ENCODE measurements at places on chromosomes 5 and 9.
A peak's percentile ranks its signal among the peaks of the same experiment; 100 is the strongest.

GRCh38 chr5:126745259-126745992 lies 31.5 kb upstream of the LMNB1 start:
- DNase-seq: no peak

GRCh38 chr5:155826611-155827507 lies 500.1 kb upstream of the SGCD start:
- DNase-seq: no peak

GRCh38 chr9:134656334-134657006 lies 14.9 kb downstream of the COL5A1 start:
- DNase-seq: no peak

- DNase-seq: no peak
Measured at GRCh38 chr9:99116003-99116411, 11.1 kb downstream of the TGFBR1 start.

DNA sequence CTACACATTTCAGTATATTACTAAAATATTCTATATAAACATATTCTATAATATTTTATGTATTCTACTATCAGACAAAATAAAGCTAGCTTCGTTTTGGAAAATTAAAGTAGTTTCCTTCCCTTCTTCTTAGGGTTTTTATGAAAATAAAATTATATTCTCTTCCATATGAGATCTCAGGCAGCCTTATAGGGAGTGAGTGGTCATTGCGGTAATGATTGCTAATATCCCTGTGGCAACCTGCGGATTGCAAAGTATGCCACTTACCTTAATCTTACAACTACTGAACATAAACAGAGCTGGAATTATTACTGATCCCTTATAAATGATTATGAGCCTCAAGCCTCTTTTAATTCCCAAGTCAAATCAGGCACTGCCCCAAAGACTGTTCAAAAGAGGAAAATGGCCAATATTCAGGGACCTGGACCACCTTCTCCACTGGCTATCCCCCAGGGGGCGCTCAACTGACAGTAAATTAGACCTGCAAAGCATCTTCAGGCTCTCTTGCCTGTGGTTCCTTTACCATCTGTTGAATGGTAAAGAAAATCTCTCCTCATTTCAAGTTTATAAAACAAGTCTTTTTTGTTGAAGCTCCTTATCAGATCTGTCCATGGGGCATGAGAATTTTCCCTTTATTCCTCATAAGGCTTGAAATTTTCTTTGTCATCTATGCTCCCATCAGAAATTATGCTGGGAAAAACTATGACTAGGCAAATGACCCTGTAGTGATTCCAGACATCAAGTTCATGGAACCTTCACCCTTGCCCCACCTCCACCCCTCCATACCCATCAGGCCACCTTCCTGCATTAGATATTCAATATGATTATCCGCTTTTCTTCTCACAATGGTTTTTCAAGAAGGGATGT lies 163.9 kb downstream of the CEMIP2 start:
- DNase-seq: peak; percentile 67

GRCh38 chr9:97714435-97714834 lies 17.3 kb upstream of the XPA start:
- DNase-seq: no peak

DNA sequence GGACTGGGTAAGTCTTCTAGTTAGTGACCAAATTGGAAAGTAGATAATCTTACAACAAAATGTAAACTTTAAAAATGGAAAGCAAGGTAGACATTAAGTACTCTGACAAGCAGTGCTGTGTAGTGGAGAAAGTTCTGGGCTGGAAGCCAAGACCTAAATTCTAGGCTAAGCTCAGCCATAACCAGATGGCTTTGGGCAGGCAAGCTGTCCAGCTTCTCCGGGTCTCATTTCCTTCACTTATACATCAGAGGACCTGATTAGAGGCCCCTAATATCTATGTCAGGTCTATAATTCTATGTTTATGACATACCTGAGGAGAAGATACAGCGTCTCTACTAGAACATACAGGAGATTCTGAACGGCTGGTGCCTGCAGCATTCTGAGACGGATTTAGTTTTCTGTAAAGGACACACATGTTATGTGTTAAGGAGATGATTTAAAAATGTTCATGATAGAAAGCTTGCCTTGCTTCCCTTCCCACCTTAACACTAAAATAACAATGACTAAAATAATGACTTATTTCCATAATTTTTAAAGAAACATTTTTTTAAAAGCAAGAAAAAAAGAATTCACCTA lies 61.2 kb downstream of the ELL2 start:
- no peak for DNase-seq

DNA sequence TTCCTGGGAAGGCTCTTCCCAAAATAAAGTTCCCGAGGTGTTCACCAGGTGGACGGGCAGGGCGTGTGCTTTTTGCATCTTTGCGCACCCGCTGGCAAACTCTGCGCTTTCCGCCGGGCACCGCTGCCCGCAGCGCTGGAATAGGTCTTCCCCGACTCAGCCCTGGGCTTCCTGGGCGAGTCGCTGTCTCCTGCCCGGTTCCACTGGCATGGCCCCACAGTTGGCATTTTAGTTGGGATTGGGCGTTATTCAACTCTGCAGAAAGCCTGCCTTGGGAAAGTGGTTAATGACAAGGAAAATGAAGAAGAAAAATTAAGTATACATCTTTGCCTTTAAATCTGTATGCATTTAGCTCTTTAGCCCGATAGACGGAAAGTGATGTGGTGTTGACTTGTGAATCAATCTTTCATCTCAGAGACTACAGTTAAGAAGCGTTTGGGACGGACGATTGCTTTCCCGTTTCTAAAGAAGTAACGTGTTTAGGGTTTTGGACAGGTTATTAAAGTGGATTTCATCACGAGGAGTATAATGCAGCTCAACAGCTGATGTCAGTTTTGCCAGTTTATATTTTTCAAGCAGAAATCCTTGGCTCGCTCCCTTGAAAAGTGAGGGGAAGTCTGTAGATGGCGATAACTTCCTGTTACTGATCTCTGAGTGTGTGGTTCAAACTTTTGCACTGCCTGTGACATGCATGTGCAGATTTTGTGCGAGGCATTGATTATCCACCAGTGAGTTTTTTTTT lies 946 bp downstream of the ADCY2 start:
- DNase-seq: peak; percentile 7

GRCh38 chr9:108445431-108446071 lies 410.2 kb downstream of the ACTL7B start:
- no peak for DNase-seq

DNA sequence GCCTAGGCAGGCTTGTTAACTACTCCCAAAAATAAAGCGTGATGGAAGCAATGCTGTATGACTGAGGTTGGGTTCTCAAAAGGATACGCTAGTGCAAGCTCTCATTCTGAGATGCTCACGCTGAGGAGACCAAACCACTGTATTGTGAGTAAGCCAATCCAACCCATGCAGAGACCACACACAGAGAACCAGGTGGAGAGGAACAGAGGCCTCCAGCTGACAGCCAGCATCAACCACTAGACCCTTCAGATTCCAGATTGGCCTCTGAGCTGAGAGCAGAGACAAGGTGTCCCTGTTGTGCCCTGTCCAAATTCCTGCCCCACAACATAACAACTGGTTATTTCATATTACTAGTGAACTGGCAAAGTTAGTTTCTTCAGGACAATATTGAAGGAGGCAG lies 4.5 kb downstream of the TSTD2 start:
- DNase-seq: no peak

DNA sequence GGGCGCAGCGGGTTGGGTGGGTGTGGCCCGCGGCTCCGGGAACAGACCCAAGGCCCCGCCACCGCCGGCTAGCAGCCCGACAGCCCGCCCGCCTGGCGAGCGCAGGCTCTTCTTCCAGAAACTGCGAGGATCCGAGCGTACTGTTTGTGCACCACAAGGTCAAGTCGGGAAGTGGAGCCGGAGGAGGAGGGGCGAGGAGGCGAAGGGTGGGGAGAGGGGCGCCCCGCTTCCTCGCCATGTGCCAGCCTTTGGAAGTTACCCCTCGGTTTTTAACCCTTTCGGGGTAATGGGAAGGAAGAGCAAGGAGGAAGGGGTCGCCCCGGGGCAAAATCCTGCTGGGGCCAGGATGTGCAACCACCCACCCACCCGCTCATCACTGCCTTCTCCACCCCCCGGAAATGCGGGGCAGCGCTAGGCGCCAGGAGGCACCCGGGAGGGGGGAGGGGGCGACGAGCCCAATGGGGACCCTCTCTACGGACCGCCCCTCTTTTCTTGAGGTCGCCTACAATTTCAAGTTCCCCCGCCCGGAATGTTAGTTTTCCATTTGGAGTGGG lies 1.1 kb upstream of the JADE2 start:
- DNase-seq: peak; percentile 48

DNA sequence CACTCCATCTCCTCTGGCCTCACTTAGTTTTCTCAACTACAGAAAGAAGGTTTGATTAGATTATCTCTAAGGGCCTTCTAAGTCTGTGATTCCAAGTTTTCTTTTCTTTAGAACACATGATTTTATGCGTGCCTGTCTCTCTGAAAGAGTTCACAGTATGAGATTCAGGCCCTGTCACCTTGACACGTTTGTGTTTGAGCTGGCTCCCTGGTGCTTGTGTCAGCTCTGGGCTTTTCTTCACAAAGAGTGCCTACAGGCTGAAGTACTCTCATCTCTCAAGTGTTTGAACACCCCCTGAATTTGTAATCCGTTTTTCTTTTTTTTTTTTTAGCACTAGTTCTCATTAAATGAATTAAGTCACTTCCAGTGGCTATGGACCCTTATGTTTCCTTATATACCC lies 306.9 kb upstream of the C9orf72 start:
- DNase-seq: no peak

DNA sequence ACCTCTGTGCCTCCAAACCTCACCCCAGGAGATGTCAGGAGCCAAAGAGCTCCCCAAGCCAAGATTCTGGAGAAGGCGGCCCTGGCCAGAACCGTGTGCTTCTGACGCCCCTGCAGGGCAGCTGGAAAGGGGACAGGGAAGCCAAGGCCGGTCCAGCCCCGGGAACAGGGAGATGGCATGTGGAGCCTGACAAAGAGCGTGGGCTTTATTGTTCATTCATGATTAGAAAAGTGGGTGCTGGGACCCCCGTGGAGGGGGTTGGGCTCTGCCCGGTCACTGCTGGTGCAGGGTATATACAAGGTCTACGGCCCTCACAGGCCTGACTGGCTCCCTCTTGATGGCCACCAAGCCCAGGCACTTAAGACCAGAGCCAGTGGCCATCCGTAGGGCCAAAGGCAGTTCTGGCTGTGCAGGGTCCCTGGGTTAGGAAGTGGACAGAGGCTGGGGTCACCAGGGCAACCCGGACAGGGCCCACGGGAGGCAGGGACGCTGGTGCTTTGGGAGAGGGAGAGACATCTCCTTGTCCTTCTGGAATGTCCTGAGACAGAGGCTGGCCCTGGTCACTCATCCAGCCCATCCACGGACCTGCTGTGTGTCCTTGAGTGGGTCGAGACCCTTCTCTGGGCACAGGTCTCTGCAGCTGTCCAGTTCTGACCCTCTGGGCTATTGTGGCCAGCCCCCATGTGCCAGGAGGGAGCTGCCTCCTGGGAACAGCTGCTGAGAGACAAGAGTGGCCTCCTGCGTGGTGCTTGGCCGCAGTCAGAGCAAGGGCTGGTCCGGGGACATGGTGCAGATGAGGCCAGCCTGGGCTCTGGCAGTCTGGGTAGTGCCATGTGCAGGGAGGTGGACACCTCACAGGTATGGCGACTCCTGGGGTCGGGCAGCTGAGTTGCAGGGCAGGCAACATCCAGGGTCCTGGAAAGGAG lies 12.5 kb downstream of the NINJ1 start:
- DNase-seq: no peak

- DNase-seq: peak; percentile 78
Measured at GRCh38 chr5:135565725-135566421, 12.9 kb downstream of the CXCL14 start.

GRCh38 chr9:38160613-38161215 lies 91.7 kb upstream of the SHB start:
- peak; percentile 75 for DNase-seq

- no peak for DNase-seq
Measured at GRCh38 chr5:135827965-135828781, 6.3 kb upstream of the SLC25A48 start.

GRCh38 chr5:41508186-41508585 lies 2.2 kb downstream of the PLCXD3 start:
- DNase-seq: no peak

DNA sequence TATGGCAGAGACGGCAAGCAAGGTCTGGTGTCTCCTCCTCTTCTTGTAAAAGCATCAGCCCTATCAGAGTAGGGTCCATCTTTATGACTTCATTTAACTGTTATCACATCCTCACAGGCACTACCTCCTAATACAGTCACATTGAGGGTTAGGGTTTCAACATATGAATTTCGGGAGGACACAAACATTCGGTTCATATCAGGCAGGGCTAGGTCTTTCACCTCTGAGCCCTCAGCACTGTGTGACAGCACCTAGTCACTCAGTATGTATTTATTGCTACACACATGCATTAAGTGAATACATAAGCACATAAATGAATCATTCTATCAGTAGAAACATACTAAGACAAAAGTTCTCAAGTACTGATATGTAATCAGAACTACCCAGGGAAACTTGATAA lies 9.4 kb upstream of the BTF3 start:
- DNase-seq: no peak

- peak; percentile 61 for DNase-seq
Measured at GRCh38 chr5:60959156-60959555, 14.2 kb downstream of the NDUFAF2 start.

- no peak for DNase-seq
Measured at GRCh38 chr9:107067739-107068416, 204.9 kb downstream of the ZNF462 start.

DNA sequence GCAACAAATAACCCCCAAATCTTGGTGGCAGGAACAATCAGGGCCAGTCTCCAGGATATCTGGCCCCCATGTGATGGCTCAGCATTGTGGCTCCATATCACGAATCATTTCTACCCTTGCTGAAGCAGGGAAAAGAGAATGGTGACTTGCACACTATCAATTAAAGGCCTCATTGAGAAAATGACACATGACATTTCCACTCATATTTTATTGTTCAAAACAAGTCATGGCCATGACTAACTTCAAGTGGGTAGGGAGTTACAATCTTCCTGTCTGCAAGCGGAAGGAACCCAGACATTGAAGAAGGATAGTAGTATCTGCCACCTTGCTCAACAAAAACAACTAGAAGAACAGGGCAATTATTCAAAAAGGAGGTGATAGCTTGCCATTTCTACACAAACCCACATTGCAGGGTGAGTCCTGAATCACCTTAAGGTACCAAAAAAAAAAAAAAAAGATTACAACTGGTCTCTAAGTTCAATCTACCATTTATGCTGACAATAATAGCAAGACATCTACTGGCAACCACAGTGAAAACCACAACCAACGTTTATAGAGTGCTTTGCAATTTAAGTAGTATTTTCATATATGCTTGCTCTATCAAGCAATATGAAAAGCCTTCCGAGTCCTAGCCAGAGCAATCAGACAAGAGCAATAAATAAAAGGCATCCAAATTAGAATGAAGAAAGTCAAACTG lies 186.7 kb upstream of the DAPK1 start:
- no peak for DNase-seq

Measured in hematopoietic multipotent progenitor cell (in vitro differentiated cells).